ENCODE measurements at places on chromosomes 11 and 22.
A peak's percentile ranks its signal among the peaks of the same experiment; 100 is the strongest.

DNA sequence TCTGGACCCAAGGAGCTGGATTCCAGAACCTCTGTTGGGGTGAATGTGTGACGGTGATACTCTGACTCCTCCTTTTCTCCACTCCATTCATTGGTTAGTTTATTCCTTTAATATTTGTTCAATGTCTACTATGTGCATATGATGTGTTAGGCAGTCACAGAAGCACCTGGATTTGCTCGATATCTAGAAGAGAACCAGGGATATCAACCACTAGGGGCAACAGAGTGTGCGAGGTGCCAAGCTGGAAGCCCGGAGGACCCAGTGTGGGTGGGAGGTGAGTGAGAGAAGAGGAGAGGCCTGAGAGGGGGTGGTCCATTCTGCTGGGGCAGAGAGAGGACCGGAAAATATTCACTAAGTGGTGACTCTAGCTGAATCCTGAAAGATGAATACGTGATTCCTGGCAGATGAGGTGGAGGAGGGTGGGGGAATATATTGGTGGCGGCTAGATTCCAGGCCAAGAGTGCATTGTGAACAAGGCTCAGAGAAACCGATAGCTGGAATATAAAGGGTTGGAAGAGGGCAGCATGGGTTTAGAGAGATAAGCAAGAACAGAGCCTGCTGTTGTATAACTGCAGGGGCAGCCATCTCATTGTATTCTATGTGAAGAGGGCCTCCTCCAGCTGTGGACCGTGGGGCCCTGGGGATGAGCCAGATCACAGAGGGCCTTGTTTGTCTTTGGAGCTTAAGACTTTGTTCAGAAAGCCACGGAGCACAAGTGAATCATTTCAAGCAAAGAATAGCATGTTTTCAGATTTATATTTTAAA, 6.9 kb upstream of the TIMP3 start:
- DNase-seq: no peak

DNA sequence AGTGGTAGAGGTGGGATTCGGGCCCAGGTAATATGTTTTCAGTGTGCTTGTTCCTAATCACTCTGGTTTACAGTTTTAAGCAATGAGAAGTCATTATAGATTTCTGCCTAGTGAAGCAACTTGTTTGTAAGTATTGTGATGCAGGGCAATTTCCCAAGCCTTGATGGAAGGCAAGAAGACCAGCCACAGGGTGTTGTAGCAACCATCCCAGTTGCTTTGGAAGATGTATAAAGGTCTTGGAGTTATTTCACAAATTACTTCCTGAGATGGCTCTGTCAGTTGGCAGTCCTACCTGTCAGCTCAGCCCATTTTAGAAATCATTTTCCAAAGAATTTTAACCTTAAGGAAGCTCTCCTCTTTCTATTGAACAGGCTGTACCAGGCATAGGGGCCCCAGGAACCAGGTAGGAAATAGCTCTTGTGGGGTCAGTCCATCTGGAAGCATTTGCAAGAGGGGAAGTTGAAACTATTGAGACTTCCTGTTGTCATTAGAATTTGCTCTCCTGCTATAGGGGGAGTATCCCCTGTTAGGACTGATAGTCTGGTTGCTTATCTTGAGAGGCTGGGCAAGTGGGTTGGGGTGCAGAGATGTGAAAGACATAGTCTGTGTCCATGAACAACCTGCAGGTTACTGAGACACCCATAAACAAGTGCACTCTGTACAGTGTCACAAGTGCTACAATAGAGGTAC, 47.9 kb downstream of the STIM1 start:
- no peak for DNase-seq

DNA sequence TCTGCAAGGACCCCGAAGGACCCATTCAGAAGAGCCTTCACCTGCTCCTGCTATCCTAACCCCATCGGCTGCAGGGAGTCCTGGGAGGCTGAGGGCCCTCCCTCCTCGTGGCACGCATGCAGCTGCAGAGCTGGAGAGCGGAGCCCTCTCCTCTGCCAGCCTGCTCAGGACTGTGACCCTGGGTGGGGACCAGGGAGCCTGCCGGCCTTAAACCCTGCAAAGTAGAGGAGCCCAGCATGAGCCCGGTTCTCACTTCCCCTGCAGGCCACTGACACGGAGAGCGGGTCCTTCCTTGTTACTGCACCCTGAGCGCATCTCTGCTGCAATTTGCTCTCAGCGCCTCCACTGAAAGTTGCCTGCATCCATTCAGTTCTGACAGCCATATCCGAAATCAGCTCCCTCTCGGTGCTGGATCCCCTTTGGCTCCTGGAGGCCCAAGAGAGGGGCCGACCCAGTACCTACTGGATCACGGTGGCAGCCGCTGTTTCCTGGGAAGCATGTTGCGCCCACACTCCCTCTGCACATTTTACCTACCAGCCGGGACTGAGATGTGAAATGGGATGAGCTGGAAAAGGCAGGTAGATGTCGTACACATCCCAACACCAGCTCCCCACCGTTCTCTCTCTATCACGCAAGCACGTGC, 312.1 kb downstream of the NTM start:
- DNase-seq: no peak

DNA sequence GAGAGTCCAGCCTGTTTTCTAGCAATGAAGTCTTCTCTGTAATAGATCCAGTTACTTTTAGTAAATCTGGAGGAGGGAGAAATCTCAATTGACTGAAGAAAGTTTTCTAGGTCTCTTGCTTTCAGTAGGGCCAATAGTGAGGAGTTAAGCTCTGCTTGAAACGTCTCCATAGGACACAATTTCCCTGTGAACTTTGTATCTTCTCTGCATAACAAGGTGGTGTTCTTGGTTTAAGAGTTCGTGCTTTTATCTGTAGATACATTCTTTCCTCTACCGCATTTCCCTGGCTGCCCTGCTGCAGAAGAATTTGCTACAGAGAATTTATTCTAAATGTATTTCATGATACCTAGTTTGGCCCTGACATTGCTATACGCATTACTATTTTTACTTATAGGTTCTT, 183.1 kb downstream of the ARHGAP42 start:
- no peak for DNase-seq

DNA sequence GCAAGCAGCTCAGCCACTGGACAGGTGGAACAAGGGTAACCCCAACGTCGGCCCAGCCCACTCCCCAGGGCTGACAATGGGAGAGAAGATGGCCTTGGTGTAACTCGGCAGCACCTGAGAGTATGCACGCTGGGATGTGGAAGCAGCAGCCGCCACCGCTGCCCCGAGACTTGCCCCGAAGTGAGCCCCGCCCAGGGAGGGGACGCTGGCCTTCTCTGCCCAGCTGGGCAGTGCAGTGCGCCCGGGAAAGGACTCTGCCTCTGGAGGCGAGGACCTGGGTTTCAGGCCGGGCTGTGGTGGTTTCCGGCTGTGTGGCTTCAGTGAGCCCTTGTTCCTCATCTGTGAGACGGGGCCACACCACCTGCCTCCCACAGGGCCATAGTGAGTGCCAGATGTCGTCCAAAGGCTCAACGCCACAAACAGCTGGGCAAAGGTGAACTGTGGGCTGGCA, 8.6 kb upstream of the POLDIP3 start:
- DNase-seq: no peak

GRCh38 chr22:35361001-35361558, 19.8 kb upstream of the HMOX1 start:
- no peak for DNase-seq

- no peak for DNase-seq
Measured at GRCh38 chr22:44729391-44730021, 22.9 kb upstream of the ARHGAP8 start.

- no peak for DNase-seq
Measured at GRCh38 chr11:60315871-60316270, 11.2 kb upstream of the MS4A6E start.

DNA sequence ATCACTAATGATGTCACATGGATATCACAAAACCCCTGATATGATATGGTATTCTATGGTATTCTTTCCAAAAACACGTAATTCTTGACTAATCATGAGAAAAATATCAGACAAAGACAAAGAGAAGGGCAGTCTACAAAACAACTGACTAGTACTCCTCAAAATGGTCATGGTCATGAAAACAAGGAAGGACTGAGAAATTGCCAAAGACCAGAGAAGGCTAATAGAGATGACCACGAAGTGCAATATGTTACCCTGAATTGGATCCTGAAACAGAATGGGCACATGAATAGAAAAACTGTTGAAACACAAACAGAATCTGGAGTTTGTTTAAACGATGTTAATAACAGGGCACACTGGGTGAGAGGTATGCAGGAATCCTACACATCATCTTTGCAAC, 10.2 kb downstream of the CKAP5 start:
- no peak for DNase-seq

DNA sequence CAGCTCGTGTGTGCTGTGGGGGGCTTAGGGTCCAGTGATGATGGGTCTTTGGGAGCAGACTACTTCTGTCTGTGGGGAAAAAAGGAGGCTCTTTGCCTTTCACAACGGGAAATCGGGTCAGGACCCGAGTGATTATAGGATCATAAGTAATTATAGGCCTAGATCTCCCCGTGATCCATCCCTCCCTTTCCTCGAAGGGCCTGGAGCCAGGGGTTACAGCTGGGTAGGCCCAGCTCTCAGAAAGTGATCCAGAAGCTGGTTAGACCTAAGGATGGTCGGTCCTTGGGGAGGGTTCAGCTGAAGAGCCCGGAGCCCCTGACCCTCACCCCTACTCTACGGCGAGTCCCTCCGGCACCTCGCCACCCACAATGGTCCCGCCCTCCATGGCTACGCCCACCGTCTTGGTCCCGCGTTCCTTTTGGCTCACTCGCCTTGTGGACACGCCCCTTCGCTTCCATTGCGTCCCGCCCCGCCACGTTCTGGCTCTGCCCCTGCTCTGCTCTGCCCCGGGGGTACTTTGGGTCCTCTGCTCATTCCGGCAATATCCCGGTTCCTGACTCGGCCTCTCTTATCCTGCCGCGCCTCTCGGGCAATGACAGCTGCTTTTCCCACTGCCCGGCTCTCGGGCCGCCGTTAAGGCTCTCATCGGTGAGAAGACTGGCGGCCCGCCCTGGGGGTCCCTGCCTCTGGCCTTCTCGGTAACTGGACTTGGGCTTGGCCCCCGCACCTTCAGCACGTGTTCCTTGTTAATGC, 5.0 kb downstream of the IGSF22 start:
- DNase-seq: peak; percentile 68

Measured in activated CD8-positive, alpha-beta memory T cell treated with anti-CD3 and anti-CD28 coated beads for 48 hours (primary cell).